ENCODE measurements at places on chromosomes 2 and 18.

- no peak for DNase-seq
Observed at GRCh38 chr2:71831193-71831577, 316.5 kb downstream of the CYP26B1 start.

DNA sequence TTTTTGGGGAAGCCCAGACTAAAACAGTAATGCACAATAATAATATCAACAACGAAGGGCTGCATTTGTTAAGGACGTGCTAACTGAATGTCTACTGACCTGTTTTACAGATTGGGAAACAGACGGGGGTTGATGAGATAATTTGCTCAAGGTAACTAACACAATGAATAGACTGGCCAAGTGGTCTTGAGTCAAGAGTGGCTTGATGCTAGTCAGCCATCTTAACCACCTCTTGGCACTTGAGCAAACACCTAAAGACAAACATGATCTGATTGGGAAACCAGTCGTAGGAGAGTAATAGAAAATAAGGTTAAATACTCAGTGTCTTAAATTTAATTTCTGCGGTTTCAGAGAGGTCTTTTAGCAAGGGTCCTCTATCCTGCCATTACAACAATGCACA is 14.2 kb downstream of the RHBDD1 start:
- DNase-seq, result no peak

- no peak for DNase-seq
Observed at GRCh38 chr2:203733684-203734083, 27.2 kb downstream of the CD28 start.

DNA sequence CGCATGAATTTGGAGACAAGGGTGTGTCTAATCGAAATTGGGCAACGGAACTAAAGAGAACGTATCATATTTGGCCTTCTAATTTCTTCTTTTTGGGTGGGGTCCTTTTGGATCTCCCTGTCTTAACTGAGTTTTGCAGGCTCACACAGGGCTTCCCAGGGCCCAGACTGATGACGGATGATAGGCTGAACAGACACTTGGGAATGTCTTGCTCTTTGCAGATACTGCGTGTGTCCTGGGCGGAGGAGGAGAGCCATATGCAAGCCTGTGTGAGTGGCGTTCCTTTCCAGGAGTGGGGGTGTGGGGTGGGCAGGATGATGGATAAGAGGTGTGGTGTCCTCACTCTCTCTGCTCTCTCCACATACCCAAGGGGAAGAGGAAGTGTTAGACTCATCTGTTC is 40.1 kb downstream of the TNP1 start:
- DNase-seq, result no peak

GRCh38 chr2:165568361-165568760 is 98.9 kb downstream of the CSRNP3 start:
- DNase-seq, result no peak

- no peak for DNase-seq
Observed at GRCh38 chr2:171069286-171069956, 91.3 kb downstream of the TLK1 start.

DNA sequence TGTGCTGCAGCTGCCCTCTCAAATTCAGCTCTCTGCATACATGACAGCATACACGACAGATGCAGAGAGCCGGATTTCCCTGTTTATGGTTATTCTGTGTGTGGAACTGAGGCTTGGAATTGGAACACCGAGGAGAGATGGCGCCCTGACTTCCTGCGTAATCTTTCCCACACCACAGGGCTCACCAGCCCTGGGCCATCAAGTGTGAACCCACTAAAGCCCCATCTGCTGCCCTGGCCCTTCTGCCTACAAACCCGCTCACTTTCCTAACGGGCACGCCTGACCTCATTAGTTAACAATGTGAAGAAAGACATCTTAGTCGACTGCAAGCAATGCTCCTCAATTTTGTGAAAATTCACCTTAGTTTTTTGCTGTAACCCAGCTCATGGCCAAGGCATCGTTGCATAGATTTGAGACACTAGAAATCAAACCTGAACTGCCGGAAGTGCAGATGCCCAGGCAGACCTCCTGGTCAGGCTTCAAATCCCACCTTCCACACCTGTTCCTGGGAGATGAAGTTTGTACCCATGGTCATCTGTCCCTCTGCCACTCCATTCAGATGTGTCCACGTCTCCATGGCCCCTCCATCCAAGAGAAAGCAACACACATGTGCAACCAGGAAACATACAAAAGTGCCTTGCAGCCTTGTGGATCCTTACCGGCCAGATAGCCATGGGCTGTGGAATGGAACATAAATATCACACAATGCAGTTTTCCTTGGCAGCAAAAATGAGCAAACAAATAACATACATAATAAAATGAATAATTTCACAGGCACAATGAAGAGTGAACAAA is 5.0 kb upstream of the CIDEA start:
- no peak for DNase-seq

DNA sequence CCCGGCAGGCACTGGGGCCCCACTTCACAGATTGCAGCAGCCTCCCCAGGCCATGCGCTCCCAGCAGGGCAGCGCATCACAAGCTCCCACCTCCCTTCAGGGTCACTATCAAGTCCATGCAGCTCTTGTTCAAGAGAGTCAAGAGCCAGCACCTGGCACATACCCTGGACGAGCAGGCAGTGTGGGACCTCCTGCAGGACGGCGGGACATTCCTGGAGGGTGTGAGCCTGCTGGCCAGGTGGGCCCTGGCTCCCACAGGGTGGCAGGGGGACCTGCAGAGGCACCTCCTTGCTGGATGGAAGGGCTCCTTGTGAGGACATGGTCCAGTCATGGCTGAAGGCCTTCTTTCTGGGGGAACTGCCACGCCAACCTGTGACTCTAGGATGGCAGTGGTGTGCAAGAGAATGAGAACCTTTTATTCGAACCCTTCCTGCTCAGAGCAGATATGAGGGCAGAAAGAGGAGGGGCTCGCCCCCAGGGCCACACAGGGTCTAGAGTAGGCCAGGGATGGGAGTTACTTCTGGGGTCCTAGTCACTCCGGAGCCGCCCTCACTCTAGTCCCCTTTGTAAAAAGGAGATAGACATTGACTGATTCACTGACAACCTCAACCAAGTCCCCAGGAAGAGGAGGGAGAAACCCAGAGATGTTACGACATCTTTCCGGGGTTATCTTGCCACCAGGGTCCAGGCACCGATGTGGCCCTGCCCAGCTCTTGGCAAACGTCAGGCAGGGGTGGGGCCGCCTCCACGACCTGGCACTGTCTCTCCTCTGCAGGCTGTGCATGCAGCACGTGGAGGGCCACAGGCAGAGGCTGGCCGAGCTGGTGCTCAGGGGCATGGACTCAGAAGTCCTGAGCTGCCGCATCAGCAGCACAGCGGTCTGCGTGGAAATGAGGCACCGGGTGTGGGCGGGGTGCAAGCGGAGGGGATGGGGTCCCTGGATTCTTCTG is 31.3 kb downstream of the HJURP start:
- no peak for DNase-seq

Measured in germinal center (tissue), 1 donor.